ENCODE measurements at places on chromosomes 2 and 18. TPM values are rescaled to one million over a fixed set of nuclear protein-coding genes. Genes with fewer than 3 reads are reported as not detected.

UGT1A10 gene
- not detected for total RNA-seq

BMP10 gene
- total RNA-seq = not detected

PLEK gene
- total RNA-seq = not detected

ANKRD30B gene
- not detected for total RNA-seq

FOXD4L1 gene
- total RNA-seq = 0.48 TPM

NCOA1 gene
- 32.3 TPM for total RNA-seq

KIAA2012 gene
- not detected for total RNA-seq

ERBB4 gene
- total RNA-seq = 43.8 TPM

ANKRD36C gene
- 47.7 TPM for total RNA-seq

SPC25 gene
- 15.8 TPM for total RNA-seq

FBXO36 gene
- 3.9 TPM for total RNA-seq

ACSL3 gene
- total RNA-seq = 66.9 TPM

KLHL29 gene
- 4.4 TPM for total RNA-seq

DNA sequence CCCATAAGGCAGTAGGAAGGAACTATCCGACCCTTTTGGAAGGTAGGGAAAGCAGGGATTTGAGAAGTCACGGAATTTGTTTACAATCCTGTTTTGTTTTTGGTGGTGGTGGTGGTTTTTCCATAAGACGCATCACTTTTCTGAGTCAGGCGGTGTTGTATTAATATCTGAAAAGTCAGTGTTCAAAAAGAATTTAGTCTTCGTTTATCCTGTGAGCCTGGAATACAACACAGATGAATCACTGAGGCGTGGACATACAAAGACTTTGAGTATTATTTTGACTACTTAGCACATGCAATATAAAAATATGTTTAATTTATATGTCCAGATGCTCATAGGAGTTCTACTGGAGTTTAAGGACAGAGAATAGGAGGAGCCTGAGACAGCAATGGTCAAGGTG, 785 bp downstream of the ZNF892 start:
- no peak for DNase-seq
- H3K36me3 ChIP-seq = peaks cover 42% of the 10 kb centered on the region
- H3K4me1 ChIP-seq = peaks cover 12% of the 10 kb centered on the region
- H3K27me3 ChIP-seq = peaks cover 2% of the 10 kb centered on the region
- H3K4me3 ChIP-seq = peak overlapping the region; percentile 93

GRCh38 chr2:95068256-95068655, 42.7 kb downstream of the MAL start:
- no peak overlapping the region for H3K4me3 ChIP-seq
- H3K27ac ChIP-seq = no peak overlapping the region
- H3K4me1 ChIP-seq = peaks cover 2% of the 10 kb centered on the region
- peaks cover 8% of the 10 kb centered on the region for H3K27me3 ChIP-seq
- DNase-seq = no peak

DNA sequence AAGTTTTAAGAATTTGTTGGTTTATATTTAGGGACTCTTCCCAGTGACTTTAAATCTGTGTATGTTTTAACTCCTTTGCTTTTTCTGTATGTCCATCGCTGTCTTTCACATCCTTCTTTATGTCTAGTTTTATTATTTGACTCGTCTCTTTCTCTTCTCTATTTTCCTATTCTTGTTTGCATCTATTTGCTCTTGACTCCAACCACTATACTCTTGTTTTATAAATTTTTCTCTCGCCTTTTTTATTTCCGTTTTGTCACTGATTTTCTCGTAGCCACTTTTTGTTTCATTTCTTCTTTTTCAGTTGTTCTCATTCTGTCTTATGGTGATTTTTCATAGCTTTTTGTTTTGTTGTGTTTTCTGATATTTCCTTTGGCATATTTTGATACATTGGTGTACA, 170.5 kb upstream of the NETO1 start:
- H3K4me3 ChIP-seq = no peak overlapping the region
- H3K36me3 ChIP-seq = no peaks in the 10 kb centered on the region
- no peak for DNase-seq
- peaks cover 38% of the 10 kb centered on the region for H3K4me1 ChIP-seq
- no peak overlapping the region for H3K27ac ChIP-seq

DNA sequence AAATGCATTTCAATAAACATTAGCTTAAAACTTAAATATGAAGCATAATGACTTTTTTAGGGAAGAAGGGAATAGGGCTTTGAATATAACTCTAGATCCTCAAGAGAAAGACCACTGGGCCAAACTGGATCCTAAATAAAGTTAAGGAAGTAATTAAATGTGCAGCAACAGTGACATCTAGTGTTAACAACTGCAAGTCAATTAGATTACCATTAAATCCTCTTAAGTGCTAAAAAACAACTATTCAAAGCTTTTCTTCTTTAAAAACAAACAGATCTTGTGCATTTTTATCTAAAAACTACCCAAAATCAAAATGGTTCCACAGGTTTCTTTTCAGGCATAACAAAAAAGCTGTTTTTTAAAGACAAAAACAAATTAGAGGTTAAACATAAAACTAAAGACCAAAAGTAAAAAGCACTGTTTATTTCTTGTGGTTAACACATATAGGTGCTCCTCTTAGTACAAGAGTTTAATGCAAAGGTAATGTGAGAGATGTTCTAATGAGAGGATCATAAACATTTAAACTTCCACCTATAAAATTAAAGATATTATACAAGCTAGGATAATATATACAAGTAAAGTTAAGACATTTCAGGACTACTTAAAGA, 111.4 kb downstream of the THADA start:
- no peak overlapping the region for H3K4me3 ChIP-seq
- H3K27ac ChIP-seq = no peak overlapping the region
- no peak for DNase-seq
- H3K4me1 ChIP-seq = peaks cover 20% of the 10 kb centered on the region
- H3K27me3 ChIP-seq = no peaks in the 10 kb centered on the region
- peaks cover 5% of the 10 kb centered on the region for H3K36me3 ChIP-seq

DNA sequence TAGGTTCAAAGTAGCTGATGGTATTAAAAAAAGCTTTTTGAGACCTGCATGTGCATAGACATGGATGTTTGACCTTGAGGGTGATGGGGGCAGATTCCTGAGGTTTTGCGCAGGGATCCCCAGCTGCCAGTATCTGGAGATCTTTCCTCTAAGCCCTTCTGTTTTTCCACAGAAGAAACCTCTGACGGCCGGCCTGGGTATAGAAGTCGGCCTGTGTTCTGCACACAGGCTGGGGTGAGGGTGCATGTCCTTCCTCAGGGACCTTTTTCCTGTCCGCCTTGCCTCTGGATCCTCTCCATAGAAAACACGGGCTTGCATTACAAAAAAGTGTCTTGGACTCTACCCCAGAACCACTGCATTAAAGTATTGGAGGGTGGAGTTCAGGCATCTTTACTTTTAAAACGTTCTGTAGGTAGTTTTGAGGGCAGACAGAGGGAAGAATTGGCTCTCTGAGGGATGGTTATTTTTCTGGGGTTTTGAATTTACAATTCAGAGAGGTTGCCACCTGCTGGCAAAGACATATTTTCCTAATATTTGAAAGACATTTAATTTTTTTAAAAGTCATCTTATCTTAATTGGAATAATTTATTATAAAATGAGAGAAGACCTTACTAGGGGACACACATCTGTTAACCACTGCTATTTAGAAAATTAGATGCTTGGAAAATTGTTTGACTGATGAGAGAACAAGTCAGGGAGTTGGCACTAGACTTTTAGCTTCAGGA, 350.6 kb downstream of the DCDC2C start:
- peaks cover 4% of the 10 kb centered on the region for H3K4me1 ChIP-seq
- no peaks in the 10 kb centered on the region for H3K27me3 ChIP-seq
- H3K36me3 ChIP-seq = no peaks in the 10 kb centered on the region
- DNase-seq = no peak
- H3K27ac ChIP-seq = no peak overlapping the region
- H3K4me3 ChIP-seq = no peak overlapping the region

DNA sequence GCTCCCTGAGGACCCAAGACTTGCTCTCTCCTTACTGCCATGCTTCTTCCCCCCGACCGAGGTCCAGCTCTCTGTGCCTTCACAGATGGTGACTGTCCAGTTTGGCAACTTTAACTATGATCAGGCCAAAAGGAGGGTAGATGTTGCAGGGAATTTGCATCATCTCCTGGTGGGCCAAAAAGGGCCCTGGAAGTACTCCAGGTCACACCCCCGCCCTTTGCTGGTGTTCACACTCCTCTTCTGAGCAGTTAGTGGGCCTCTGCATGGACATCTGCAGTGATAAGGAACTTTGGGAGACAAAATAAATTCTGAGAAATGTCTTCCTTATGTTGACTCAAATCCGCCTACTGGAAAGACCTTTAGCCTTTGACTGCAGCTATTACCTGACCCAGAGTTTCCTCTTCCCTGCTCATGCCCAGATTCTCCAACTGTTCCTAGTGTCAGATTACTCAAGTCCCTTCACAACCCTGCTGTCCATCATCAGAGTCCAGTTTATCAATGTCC, 234.4 kb downstream of the LOXHD1 start:
- H3K36me3 ChIP-seq = no peaks in the 10 kb centered on the region
- H3K4me1 ChIP-seq = peaks cover 2% of the 10 kb centered on the region
- no peaks in the 10 kb centered on the region for H3K27me3 ChIP-seq
- H3K27ac ChIP-seq = no peak overlapping the region
- DNase-seq = no peak

GRCh38 chr2:173874894-173875237, 90.3 kb downstream of the SP3 start:
- no peaks in the 10 kb centered on the region for H3K36me3 ChIP-seq
- no peak for DNase-seq
- H3K27ac ChIP-seq = no peak overlapping the region
- peaks cover 11% of the 10 kb centered on the region for H3K27me3 ChIP-seq
- H3K4me1 ChIP-seq = peaks cover 3% of the 10 kb centered on the region

DNA sequence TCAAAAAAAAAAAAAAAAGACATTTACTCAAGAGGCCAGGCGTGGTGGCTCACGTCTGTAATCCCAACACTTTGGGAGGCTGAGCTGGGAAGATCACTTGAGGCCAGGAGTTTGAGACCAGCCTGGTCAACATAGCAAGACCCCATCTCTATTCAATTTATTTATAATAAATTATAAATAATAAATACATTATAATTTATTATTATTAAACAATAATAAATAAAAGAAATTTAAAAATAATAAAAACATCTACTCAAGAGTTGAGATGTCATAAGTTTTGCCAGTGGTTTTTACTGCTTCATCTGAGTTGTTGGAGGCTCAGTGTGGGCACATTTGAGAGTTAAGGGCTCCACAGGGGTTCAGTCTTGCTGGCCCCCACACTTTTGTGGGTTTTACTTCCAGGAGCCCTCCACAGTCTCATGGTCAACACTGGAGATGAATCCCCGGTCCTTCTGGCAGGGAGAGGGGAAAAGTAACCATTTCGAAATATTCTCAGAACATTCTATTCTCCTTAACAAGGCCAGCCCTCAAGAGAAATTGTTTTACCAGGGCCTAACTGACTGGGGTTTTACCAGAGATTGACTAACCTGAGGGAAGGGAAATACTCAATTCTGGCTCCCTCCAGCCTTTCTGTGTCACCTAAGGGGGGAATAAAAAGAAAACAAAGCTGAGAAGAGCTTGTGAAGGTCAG, 51.6 kb upstream of the NCOA1 start:
- peaks cover 3% of the 10 kb centered on the region for H3K4me1 ChIP-seq
- no peak overlapping the region for H3K27ac ChIP-seq
- H3K4me3 ChIP-seq = no peak overlapping the region
- H3K27me3 ChIP-seq = peaks cover 3% of the 10 kb centered on the region

GRCh38 chr18:63169853-63170252, 149.7 kb downstream of the BCL2 start:
- no peaks in the 10 kb centered on the region for H3K36me3 ChIP-seq
- no peak overlapping the region for H3K4me3 ChIP-seq
- H3K4me1 ChIP-seq = peaks cover 5% of the 10 kb centered on the region
- no peaks in the 10 kb centered on the region for H3K27me3 ChIP-seq
- DNase-seq = no peak

- H3K4me3 ChIP-seq = no peak overlapping the region
- H3K4me1 ChIP-seq = peaks cover 22% of the 10 kb centered on the region
- H3K27ac ChIP-seq = peak overlapping the region; percentile 85
These were observed 13.7 kb upstream of the LRRFIP1 start for GRCh38 chr2:237613679-237614078.

DNA sequence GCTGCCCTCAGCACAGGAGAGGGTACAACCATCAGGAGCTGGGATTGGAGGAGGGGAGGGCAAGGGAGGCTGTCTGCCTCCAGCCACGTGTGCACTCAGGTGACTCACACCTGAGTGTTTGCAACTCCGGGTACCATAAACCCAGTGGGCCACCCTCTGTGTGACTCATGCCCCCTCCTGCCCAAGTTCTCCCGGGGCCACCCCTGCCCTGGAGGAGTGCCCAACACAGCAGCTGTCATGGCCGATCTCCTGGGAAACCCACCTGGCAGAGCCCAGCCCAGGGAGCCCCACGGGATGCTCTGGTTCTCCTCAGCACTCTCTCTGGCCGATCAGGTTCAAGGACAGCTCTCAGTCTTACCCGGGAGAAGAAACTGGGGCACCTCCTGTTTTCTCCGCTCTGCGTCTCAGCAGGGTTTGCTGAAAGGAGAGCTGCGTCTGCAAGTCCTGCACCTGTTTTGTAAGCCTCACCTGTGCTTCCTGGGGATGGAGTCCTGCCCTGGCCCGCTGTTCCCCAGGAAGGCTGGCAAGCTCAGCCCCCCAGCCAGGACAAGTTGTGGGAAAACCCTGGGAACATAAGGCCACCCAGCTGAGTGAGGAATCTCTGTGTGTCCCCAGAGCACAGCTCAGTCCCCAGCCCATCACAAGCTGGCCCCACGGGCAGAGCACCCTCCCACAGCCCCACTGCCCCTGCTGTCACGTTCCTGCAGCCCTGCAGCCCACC, 44.0 kb upstream of the UBE2F start:
- peaks cover 12% of the 10 kb centered on the region for H3K27me3 ChIP-seq
- DNase-seq = no peak
- H3K4me3 ChIP-seq = no peak overlapping the region
- no peak overlapping the region for H3K27ac ChIP-seq
- H3K4me1 ChIP-seq = no peaks in the 10 kb centered on the region

DNA sequence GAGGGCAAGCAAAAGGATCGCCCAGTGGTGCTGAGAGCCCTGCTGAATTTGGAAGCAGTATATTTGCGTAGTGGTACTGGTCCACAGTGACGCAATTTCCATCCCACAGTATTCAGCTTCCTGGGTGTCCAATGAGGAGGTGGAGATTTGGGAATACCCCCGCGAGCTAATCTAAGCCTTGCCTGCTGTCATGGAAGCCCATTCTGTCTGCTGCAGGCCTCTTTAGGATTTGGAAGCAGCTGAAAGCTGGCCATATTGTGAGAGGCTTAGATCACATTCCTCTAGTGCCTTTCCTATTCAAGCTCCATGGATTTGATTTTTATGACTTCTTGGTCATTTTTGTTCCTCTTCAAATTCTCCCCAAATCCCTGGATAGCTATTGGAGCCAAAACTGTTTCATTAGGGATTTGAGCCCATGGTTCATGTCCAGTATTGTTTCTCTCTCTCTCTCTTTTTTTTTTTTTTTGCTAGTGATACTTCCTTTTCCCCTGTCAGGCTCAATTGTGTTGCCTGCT, 22.3 kb upstream of the DYNC2LI1 start:
- no peak for DNase-seq
- no peaks in the 10 kb centered on the region for H3K4me1 ChIP-seq
- no peak overlapping the region for H3K4me3 ChIP-seq
- no peaks in the 10 kb centered on the region for H3K27me3 ChIP-seq
- H3K36me3 ChIP-seq = peaks cover 3% of the 10 kb centered on the region
- no peak overlapping the region for H3K27ac ChIP-seq

Data from progenitor cell of endocrine pancreas (in vitro differentiated cells).